ENCODE measurements at places on chromosomes 4 and X. TPM values are rescaled to one million over a fixed set of nuclear protein-coding genes. Genes with fewer than 3 reads are reported as not detected.

F8 gene
- total RNA-seq: 41.3 TPM

POLA1 gene
- 9.7 TPM for total RNA-seq

SUV39H1 gene
- 5.0 TPM for total RNA-seq

DUSP9 gene
- total RNA-seq: 4.7 TPM

NXF3 gene
- total RNA-seq: 1.8 TPM

GRCh38 chr4:1976416-1977352 lies 32.1 kb downstream of the NELFA start:
- no peaks in the 10 kb centered on the region for H3K4me1 ChIP-seq
- no peak for DNase-seq
- H3K4me3 ChIP-seq: no peak overlapping the region
- no peaks in the 10 kb centered on the region for H3K27me3 ChIP-seq

DNA sequence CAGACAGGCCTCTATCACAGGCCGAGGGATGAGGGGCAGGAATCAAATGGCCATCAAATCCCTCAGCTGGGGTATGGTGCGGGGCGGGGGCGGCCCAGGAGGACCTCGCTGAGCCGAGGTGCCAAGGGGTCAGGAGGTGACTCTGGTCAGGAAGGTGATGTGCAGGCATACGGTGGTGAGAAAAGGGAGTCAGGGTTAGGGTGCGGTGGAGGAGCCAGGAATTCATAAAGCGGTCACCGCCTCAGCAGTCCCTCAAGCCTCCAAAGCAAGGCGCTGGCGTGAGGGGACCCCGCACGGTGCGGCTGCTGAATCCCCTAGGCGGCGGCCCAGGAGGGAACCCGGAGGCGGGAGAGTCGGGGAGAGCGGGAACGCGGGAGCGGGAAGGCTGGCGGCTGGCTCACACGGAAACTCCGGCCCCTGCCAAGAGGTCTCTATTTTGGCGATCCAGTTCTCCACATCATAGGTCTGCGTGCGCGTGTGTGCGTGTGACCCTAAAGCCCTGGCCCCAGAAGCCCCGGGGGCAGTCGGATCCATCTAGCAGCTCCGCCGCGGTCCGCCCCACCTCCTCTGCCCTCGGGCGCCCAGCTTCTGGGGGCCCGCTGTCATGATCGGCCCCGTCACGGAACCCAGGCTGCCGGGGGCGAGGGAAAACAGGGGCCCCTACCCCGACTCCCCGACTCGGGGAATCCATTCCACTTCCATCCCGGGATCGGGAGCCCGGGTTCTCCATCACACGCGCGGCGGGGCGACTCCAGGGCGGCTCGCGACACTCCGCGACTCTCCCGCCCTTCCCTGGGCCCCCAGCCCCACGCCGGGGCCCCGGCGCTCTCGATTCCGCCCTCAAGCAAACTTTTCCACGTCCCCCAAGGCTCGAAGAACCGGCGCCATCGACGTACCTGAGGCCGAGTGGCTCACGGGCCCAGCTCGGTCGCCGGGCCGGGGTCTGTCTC lies 593 bp downstream of the ELF4 start:
- H3K36me3 ChIP-seq: no peaks in the 10 kb centered on the region
- peak; percentile 76 for DNase-seq
- no peaks in the 10 kb centered on the region for H3K4me1 ChIP-seq
- peak overlapping the region; percentile 57 for H3K27ac ChIP-seq
- H3K4me3 ChIP-seq: no peak overlapping the region
- no peaks in the 10 kb centered on the region for H3K27me3 ChIP-seq

GRCh38 chr4:187469627-187470026 lies 525.9 kb upstream of the ZFP42 start:
- H3K27me3 ChIP-seq: no peaks in the 10 kb centered on the region
- DNase-seq: no peak
- H3K36me3 ChIP-seq: no peaks in the 10 kb centered on the region

DNA sequence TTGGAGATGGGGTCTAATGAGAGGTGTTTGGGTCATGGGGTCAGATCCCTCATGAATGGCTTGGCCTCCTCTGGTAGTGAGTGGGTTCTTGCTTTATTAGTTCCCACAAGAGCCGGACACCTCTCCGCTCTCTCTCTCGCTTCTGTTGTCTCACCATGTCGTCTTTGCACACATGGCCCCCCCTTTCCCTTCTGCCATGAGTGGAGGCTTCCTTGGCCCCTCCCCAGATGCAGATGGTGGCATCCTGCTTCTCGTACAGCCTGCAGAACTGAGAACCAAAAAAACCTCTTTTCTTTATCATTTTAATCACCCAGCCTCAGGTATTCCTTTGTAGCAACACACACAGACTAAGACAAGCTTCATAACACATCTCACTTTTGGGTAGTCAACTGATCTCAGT lies 49.6 kb upstream of the SPRY1 start:
- DNase-seq: no peak
- H3K27ac ChIP-seq: no peak overlapping the region
- no peak overlapping the region for H3K4me3 ChIP-seq

DNA sequence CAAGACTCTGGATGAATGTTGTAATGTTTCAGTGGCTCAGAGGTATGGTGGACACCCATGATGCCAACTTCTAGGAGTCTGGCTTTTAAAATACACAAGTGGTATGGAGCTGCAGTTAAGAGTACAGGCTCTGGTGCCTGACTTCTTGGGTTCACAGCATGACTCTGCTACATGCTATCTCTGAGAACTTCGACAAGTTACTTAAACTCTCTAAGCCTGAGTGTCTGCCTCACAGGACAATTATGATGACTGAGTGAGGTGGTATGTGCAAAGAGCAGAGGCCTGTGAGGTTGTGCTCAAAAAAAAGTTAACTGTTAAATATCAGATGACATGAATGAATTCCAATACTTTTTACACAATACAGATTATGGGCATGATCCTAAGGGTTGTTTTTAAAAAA lies 90.9 kb upstream of the SRD5A3 start:
- no peaks in the 10 kb centered on the region for H3K36me3 ChIP-seq
- no peaks in the 10 kb centered on the region for H3K27me3 ChIP-seq
- H3K27ac ChIP-seq: no peak overlapping the region
- no peak overlapping the region for H3K4me3 ChIP-seq
- H3K4me1 ChIP-seq: no peaks in the 10 kb centered on the region
- DNase-seq: no peak

GRCh38 chrX:51332188-51332942 lies at the start of gene NUDT10:
NUDT10 (plus strand) TSS chrX:51332822; CDS start chrX:51332966, 144 bp downstream.
- no peaks in the 10 kb centered on the region for H3K36me3 ChIP-seq
- no peak within 1 kb of the TSS for H3K27ac ChIP-seq
- H3K4me1 ChIP-seq: no peaks in the 10 kb centered on the region
- DNase-seq: peak; percentile 84

GRCh38 chr4:1509366-1509765 lies 103.1 kb upstream of the NKX1-1 start:
- no peak overlapping the region for H3K27ac ChIP-seq
- no peaks in the 10 kb centered on the region for H3K4me1 ChIP-seq
- no peak for DNase-seq
- H3K4me3 ChIP-seq: no peak overlapping the region
- H3K27me3 ChIP-seq: peaks cover 12% of the 10 kb centered on the region

DNA sequence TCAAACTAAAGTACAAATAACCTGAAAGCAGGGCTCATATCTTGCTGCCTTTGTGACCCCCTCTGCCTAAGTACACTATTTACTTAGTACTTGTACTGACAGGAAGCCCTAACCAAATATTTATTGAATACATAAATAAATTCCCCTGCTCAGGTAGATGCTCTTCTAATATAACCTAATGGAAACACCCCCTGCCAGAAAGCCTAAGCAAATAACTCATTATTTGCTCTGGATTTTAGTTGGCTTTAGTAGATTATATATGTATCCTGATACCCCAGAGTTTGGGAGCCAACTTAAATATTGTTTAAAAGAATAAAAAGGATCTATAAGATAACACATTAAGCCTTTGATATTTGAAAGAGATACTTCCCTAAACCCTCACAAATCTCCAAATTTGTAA lies 318.2 kb downstream of the PPP1R2C start:
- no peaks in the 10 kb centered on the region for H3K27me3 ChIP-seq
- H3K4me3 ChIP-seq: no peak overlapping the region
- H3K27ac ChIP-seq: no peak overlapping the region
- no peaks in the 10 kb centered on the region for H3K4me1 ChIP-seq

GRCh38 chr4:113790478-113790877 lies 28.9 kb upstream of the CAMK2D start:
- H3K36me3 ChIP-seq: no peaks in the 10 kb centered on the region
- H3K4me1 ChIP-seq: no peaks in the 10 kb centered on the region
- DNase-seq: no peak
- H3K27me3 ChIP-seq: no peaks in the 10 kb centered on the region
- H3K4me3 ChIP-seq: no peak overlapping the region
- H3K27ac ChIP-seq: no peak overlapping the region

DNA sequence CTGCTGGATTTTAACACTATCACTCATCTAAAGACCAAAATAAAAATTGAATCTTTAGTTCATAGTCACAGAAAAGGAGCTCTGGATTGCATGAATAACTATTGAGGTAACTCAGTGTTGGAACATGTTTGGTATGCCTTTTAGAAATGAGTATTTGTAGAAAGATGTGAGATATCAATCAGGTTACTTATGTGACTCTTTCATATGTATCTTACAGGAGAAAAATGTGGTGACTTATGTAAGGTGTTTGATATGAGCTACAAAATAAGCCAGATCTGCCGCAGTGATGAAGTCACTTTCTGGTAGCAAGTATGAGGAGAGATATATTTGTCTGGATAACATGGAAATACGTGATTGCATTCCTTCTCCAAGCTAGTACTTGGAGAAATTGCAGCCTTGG lies 1653.3 kb upstream of the PCDH7 start:
- H3K27me3 ChIP-seq: no peaks in the 10 kb centered on the region
- H3K4me3 ChIP-seq: no peak overlapping the region
- H3K36me3 ChIP-seq: no peaks in the 10 kb centered on the region
- no peak overlapping the region for H3K27ac ChIP-seq
- no peak for DNase-seq
- no peaks in the 10 kb centered on the region for H3K4me1 ChIP-seq

GRCh38 chr4:21697583-21697982 lies 251.0 kb downstream of the KCNIP4 start:
- no peaks in the 10 kb centered on the region for H3K27me3 ChIP-seq
- peak; percentile 24 for DNase-seq
- H3K4me1 ChIP-seq: no peaks in the 10 kb centered on the region
- H3K36me3 ChIP-seq: no peaks in the 10 kb centered on the region
- no peak overlapping the region for H3K27ac ChIP-seq

DNA sequence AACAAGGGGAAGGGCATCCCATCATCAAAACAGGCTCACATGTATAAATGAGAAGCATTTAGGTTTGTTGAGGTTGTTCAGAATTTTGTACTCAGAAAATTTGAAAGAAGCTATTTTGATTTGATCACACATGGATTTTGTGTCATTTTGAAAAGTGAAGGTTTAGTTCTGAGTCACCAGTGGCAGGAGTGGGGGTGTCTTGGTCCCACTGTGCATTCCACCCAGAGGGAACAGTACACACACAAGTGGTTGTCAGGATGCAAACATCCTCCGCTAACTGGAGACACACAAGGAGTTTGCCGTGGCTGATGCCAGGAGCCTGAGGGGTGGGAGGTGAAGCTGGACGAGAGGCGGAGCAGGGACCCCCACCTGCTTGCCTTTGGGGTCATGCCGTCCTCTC lies 198.2 kb upstream of the PSAPL1 start:
- no peaks in the 10 kb centered on the region for H3K4me1 ChIP-seq
- H3K4me3 ChIP-seq: no peak overlapping the region
- H3K36me3 ChIP-seq: no peaks in the 10 kb centered on the region
- DNase-seq: no peak
- H3K27ac ChIP-seq: no peak overlapping the region

GRCh38 chr4:145130788-145131399 lies 32.8 kb downstream of the ABCE1 start:
- no peak for DNase-seq
- no peak overlapping the region for H3K27ac ChIP-seq
- peaks cover 2% of the 10 kb centered on the region for H3K36me3 ChIP-seq

DNA sequence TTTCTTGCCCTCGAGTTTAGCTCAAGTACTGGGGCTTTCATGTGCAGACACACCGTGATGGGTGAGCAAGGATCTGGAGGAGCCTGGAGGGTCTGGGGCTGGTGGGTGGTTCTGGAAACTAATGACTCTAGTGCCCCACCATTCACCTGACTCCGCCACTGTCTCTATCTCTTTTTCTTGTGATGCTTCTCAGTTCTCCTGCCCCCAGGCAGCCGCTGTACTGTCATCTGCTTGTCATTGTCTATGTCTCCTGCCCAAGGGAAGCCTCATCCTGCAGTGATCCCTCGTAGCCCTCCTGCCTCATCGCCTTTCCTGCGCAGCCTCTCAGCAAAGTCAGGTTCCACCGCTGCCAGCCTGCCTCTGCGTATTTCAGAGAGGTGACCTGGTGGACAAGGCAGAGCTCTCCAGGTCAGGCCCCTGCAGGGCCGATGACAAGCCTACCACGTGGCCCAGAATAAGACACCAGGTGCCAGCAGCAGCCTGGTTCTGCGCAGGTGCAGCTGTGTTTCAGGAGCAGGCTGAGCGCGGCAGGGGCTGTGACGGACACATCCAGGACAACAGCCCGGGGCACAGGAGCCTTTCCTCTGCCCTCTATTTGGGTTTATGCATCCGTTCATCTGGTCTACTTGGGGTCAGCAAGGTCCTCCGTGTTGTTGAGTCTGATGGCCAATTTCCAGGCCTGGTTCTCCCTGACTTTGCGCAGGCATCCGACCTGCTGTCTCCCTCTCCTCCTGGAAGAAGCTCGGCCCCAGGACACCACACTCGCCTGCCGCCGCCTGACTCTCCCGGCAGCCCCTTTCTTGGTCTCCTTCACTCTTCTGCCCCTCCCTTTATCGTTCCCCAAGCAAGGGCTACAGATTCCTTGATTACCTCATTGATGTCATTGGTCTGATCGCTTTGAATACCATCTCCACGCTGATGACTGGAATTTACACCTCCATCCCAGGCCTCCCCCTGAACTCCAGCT lies 30.9 kb upstream of the CDKN2AIP start:
- DNase-seq: no peak
- H3K27me3 ChIP-seq: no peaks in the 10 kb centered on the region
- H3K4me3 ChIP-seq: no peak overlapping the region
- no peaks in the 10 kb centered on the region for H3K4me1 ChIP-seq
- no peak overlapping the region for H3K27ac ChIP-seq

GRCh38 chr4:151811403-151811802 lies 50.6 kb upstream of the GATB start:
- H3K4me1 ChIP-seq: no peaks in the 10 kb centered on the region
- no peak overlapping the region for H3K4me3 ChIP-seq
- no peak overlapping the region for H3K27ac ChIP-seq
- H3K27me3 ChIP-seq: no peaks in the 10 kb centered on the region

- peaks cover 4% of the 10 kb centered on the region for H3K4me1 ChIP-seq
- no peaks in the 10 kb centered on the region for H3K36me3 ChIP-seq
- H3K27ac ChIP-seq: peak within 1 kb of the TSS; percentile 99
Observed at GRCh38 chrX:65667503-65668376, at the start of gene MSN. MSN (plus strand) TSS chrX:65667654; CDS start chrX:65667842, 188 bp downstream.

DNA sequence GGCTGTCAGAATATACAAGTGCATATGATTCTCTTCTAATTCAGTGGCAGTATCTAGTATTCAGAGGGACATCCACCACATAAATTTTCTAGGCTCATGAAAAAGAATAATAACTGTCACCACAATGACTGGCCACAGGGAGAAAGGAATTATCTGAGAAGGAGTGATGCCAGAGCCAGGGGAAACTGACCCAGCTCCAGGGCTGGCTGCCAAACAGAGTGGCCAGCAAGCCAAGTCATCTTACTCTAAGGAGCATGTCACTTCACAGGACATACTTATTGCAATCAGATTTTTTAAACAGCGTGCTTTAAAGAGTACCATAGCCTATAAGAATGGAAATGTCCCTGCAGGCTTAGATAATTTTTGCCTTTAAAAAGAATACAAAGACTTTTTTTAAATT lies 5.8 kb upstream of the SEPTIN11 start:
- no peak for DNase-seq
- peaks cover 2% of the 10 kb centered on the region for H3K36me3 ChIP-seq
- no peaks in the 10 kb centered on the region for H3K27me3 ChIP-seq
- H3K27ac ChIP-seq: no peak overlapping the region
- H3K4me3 ChIP-seq: no peak overlapping the region

All from kidney (tissue), 22 donors.